Suprapubic skin (tissue), 4 donors: ENCODE measurements at places on chromosomes 5 and 9.

GRCh38 chr9:22975951-22976350 is 529.3 kb downstream of the DMRTA1 start:
- no peak for DNase-seq

GRCh38 chr9:86667307-86667706 is 280.0 kb downstream of the GAS1 start:
- DNase-seq = no peak

DNA sequence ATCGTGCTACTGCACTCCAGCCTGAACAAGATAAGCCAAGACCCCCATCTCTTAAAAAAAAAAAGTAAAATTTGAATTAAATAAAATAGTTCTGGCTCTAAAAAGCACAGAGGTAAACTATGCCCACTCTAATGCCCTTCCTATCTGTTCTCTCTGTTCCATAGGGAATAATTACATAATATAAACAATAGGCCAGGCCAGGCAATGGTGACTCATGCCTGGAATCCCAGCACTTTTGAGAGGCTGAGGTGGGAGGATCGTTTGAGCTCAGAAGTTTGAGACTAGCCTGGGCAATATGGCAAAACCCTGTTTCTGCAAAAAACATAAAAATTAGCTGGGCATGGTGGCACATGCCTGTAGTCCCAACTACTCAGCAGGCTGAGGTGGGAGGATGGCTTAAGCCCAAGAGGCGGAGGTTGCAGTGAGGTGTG is 47.4 kb downstream of the MYO10 start:
- DNase-seq = no peak

DNA sequence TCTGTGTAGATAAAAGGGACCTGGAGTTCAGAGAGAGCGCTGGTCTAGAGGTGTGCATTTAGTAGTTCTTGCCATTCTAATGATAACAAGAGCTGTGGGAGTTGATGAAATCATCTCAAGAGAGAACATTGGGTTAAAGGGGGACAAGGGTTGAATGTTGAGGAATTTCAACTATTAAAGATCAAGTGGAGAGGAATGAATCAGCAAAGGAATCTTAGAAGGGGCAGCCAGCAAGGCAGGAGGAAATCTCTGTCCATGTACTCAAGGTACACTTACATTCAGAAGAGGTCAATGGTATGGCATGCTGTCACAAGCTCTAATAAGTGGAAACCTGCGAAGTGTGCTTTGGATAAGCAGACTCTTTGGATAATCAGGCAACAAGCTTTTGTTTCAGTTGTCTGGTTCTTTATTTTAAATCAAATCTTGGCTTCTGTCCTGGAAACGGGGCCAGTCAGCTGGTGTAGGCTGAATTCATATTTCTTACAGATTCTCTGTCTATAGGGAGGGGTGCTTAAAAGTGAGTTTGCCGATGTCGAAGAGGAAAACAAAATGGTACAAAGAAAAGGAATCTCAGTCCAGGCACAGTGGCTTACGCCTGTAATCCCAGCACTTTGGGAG is 320.5 kb upstream of the CD180 start:
- no peak for DNase-seq

DNA sequence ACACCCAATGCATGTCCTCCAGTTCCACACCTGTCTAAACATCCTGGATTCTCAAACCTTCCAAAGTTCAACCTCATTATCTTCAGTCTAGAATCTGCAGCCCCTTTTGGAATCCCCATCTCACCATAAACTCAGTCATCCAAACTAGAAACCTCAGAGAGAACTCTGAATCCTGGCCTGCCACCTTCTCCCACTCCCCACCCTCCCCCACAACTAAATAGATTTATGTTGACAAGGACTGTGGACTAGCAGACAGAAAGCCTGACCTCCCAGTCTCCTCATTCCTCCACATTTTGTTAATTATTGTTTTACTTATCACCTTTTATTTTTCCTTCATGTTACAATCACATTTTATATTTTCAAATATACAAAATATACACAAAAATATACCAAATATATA is 76.6 kb downstream of the MEF2C start:
- DNase-seq = no peak

- DNase-seq = no peak
Measured at GRCh38 chr9:72042928-72043327, 17.5 kb downstream of the C9orf57 start.

- no peak for DNase-seq
Measured at GRCh38 chr5:55222985-55223811, 3.9 kb downstream of the MCIDAS start.

DNA sequence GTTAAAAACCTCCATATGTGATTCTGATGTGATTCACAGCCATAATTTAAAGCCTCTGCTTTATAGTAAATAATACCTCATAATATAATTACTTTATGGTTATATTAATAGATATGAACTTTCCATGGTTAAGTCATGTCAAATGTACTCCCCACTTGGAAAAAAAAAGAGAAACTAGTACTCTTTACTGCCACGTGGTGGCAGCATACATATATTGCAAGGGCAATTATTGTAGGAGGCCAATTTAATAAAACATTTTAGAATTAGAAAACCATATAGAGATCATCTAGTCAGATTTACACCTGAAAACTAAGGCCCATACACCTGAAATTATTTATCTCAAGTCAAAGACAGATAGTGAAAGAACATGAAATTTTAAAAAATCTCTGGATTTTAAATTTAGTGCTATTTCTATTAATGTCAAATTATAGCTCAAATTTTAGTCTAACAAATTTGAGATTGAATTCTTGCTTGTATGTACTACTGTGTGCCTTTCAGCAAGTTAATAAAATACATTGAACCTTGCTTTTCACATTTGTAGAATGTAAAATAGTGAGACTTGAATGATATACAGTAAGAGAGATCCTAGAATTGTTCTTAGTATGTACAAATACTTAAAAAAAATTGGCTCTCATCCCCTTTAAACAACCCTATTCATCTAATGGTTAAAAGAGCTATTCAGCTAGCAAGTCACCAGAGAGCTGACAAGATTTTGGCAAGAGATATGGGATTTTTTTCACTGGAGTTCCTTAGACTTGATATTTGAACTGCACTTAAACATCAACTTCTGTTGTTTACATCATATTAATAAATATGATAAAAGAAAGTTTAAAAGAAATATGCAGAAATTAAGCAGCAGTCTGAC is 603.8 kb downstream of the TLE4 start:
- no peak for DNase-seq

GRCh38 chr5:132271251-132272246 is 14.1 kb downstream of the PDLIM4 start:
- no peak for DNase-seq

GRCh38 chr5:100731768-100732167 is 171.3 kb downstream of the ST8SIA4 start:
- no peak for DNase-seq

DNA sequence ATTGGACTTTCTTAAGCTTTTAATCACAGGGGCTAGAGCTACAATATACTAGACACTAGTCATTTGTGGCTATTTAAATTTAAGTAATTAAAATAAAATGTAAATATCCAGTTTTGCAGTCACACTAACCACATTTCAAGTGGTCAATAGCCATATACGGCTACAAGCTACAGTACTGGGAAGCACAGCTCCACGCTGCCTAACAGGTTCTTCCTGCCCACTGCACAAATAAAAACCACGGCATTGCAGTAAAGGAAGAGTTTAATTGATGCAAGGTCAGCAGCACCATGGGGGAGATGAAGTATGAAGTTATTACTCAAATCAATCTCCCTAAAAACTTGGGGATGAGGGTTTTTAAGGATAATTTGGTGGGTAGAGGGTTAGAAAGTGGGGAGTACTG is 134.1 kb downstream of the LURAP1L start:
- DNase-seq = no peak

DNA sequence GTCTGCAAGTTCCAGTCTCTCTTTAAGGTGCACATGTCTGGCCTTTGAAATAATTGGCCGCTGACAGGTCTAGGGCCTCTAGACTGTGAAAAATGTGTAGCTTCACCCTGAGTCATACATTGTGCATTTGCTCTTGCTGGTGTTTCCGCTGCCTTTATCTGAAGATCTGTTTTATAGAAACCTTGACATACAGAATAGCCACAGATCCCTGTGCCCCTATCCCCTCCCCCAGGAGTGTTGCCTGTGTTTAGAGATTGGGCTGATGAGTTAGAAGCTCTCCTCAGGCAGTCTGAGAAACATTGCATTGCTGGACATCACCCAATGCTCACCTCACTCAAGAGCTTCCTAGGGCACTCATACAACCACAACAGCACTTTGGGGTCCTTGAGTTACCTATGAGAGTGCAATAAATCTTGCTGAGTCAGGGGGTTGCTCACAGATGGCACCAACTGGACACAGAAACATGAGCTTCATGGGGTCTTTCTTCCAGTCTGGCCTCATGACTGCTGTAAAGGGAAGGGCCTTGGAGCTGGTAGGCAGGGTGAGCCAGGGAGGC is 3.8 kb upstream of the ZNF782 start:
- DNase-seq = no peak

DNA sequence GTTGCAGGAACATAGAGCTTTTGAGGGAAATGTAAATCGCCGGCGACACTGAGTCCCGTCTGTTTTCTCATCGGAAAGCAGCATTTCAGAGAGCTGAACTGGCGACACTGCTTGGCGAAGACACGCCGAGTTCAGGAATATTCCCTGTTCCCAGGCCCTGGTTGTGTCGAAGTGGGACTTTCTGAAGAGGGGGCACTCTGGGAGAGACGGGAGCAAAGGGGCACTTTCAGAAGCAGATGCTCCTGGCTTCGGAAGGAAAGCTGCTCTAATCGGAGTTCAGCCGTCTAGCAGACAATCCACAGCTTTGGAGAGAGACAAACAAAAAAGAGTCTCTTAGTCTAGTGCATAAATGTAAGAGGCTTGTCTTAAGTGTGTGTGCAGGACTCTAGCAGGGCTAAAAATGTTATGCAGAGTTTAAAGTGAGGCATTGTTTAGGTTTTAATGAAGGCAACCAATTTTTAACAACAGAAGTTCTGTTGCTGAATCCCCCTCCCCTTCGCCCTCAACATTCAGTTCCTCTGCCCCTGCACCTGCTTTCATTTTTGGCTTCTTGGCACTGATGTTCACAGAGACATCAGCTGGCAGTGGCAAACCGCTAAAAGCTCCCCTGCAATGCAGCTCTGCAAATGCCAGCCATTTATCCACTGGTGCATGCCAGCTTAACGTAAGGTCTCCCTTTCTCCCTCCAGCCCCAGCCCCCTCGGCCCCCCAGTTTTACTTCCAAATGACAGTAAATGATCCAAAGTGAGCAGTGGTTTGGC is 289.5 kb upstream of the MPDZ start:
- DNase-seq = no peak

GRCh38 chr5:135859641-135860040 is 25.2 kb downstream of the SLC25A48 start:
- no peak for DNase-seq

DNA sequence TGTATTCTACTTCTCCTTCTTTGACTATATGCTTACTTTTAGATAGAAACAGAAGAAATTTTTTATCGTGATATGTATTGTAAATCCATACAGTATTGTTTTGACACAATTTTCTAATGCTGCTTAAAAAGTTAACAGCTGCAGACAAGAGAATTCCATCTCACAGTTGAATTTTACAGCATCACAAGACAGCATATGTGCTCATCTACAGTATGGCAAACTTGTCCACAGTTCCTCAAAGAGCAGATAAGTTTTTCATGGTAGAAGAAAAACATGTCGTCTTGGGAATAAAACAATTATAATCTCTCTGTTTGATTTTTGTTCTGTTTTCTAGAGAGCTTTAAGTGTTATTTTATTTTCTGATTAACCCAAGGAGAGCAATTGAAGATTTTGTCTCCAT is 438.5 kb upstream of the NUDT12 start:
- DNase-seq = no peak
